Stimulated activated CD8-positive, alpha-beta memory T cell treated with anti-CD3 and anti-CD28 coated beads, Interleukin-4, amount 100 ng/mL, for 1 hour (primary cell): ENCODE measurements at places on chromosomes 7 and 10.

DNA sequence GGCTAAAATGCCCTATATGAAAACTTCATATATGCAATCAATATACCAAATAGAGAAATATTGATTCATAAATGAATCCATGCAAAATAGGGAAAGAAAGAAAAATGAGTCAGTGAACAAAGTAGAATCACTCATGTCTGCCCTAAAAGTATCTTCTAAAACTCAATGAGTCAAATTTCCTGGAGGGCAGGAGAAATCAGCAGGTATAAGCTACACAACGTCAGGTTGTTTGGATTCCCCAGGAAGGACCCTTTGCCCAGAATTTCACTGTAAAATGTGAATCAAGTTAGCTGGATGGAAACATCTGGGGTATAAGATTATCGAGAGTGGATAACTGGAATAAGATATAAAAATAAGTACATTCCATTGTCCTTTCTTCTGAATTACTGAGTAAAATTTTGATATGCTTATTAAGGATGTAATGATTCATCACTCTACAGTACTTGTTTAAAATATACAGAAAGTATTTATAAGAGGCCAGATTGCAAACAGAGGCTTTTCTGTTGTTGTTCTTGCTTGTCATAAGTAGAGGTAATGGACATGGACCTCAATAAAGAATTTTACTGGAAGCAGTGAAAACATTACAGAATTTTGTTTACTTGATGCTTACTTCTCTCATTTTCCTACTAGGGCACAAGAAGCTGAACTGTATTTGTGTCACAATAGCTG lies 99.0 kb downstream of the AGMO start:
- no peak for DNase-seq

- no peak for DNase-seq
Observed at GRCh38 chr10:31317171-31317570, 1.8 kb upstream of the ZEB1 start.

- DNase-seq: no peak
Observed at GRCh38 chr7:101159696-101160674, 5.4 kb downstream of the VGF start.

GRCh38 chr10:70782746-70783680 lies 2.2 kb downstream of the TBATA start:
- no peak for DNase-seq

GRCh38 chr7:116093516-116094301 lies 63.1 kb upstream of the TFEC start:
- no peak for DNase-seq

- DNase-seq: no peak
Observed at GRCh38 chr7:147756300-147756699, 834.3 kb upstream of the C7orf33 start.

DNA sequence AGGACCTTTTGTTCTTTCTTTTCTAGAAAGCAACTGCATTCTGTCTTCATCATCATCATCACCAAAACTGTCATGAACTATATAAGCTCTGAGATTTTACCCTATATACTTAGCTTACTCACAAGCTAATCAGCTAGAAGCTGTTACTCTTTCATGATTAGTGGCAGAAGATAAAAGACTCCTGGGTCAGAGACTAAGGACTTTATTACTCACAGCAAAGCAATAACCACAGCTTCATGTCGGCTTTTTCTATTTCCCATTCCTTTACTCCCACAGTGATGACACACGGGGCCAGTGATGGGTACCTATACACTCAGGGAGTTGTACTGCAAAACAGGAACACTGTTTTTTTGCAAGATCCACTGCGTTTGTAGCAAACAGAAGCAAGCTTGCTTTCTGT lies 8.4 kb upstream of the C10orf88 start:
- no peak for DNase-seq

DNA sequence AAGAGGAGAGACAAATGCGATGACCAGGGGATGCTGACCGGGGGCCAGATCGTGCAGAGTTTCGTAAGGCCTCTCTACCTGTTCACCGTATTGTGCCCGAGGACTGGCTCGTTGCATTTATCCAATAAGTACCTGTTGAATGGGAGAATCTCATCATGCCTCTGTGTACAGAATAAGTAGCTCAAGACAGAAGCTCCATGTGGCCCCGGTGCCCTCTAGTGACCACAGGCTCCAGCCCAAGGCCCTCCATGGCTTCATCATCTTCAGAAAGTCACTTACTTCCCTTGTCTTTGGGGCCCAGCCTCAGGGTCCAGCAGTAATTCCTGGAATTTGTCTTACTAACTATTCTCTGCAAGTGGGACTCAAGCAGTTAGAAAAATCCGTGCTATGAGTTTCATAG lies 151.0 kb downstream of the CHN2 start:
- DNase-seq: no peak

- no peak for DNase-seq
Observed at GRCh38 chr10:92809840-92810239, 38.5 kb upstream of the EXOC6 start.

DNA sequence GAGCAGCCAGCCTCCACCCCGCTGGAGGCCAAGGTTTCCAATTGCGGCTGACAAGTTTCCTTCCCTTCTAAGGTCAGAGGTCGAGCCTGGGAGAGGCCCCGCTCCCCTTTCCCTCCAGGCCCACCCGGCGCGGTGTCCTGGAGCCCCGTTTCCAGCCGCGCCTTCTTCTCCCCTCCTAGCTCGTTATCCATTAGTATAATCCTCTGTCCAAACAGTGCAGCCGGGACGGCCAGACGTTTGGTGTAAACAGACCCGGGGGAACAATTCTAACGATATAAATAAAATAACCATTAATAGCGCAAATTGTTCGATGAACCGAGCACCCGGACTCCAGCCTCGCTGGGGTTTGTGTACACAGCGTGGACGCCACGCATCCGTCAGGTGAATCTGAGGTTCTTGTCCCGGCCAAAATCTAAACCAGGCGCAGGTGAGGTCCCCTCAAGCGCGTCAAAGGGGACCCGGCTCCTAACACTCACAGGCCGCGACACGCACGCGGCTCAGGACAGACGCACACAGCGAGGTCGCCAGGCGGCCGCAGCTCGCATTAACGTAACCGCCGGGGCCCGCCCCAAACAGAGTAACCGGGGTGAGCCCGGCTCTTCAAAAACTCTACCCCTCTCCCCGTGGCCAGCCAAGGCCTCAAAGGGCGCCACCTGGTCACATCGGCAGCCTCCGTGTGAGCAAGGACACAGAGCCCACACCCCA lies 10.8 kb upstream of the NKX2-3 start:
- no peak for DNase-seq
